ENCODE measurements at places on chromosomes 11 and 22.
A peak's percentile ranks its signal among the peaks of the same experiment; 100 is the strongest.

GRCh38 chr11:71491940-71492339, 35.1 kb upstream of the KRTAP5-7 start:
- no peak for DNase-seq

DNA sequence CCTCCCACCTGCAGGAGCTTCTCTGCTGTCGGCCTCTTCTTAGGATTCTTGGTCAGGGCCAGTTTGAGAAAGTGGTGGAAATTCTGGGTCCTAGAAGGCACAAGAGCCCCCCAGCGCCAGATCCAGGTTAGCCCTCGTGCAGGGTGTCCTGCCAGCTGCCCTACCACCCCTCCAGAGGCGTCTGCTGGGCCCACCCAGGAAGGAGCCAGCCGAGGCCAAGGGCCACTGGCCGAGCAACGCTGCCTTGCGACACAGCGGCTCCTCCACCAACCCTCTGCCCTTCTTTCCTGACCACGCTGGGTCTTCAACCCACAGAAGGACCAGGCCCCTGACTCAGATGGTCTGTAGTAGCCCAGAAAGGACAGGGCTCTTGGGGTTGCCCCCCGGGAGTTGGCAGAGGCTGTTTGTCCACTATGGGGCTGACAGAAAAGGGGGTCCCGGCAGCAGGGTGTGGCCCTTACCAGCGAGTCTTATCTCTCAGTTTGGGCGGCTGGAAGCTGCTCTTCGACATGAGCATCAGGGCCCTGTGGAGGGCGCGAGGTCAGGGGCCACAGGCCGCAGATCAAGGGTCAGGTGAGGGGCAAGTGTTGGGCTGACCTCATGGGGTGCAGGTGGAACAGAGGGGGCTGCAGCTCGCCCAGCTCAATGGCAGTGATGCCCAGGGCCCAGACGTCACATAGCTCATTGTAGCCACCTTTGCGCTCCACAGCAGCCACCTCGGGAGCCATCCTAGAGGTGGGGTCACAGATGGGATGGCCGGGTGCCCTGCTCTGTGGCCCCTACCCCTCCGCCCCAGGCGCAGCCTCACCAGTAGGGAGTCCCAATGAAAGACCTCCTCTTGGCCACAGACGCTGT, 2.5 kb downstream of the MAP4K2 start:
- DNase-seq, result no peak

DNA sequence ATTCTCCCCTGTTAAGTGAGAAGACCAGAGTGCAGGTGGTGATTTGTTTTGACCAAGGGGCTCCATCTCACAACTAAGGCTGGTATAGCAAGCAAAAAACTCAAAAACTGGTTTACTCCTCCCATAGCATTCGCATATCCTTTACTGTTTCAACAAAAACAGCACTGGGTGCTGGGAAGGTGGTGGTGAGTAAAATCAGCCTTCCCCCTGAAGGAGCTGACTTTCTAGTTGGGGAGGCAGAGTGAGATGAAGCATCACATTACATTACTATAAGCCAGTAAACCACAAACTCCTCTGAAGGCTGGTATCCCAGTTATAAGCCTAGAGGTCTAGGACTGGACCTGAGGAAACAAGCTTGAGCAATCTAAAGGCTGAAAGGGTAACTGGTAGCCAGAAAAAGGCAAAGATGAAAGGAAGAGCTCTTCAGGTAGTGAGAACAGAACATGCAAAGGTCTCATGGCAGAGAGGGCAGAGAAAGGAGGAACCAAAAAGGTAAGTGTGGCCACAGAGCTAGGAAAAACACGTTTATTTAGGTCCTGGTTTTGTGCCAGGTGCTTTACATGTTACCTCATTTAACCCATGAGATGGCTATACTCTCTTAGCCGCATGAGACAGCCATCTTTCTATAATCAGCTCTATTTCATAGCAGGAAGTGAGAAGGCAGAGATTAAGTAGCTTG, 22.3 kb downstream of the TMEM123 start:
- no peak for DNase-seq

GRCh38 chr11:27563201-27563600, 56.6 kb upstream of the LIN7C start:
- DNase-seq, result no peak

- no peak for DNase-seq
Measured at GRCh38 chr11:27095887-27096286, 55.3 kb downstream of the BBOX1 start.

- DNase-seq, result no peak
Measured at GRCh38 chr11:108817976-108818375, 153.1 kb downstream of the DDX10 start.

- no peak for DNase-seq
Measured at GRCh38 chr11:126339863-126340434, 15.5 kb upstream of the ST3GAL4 start.

DNA sequence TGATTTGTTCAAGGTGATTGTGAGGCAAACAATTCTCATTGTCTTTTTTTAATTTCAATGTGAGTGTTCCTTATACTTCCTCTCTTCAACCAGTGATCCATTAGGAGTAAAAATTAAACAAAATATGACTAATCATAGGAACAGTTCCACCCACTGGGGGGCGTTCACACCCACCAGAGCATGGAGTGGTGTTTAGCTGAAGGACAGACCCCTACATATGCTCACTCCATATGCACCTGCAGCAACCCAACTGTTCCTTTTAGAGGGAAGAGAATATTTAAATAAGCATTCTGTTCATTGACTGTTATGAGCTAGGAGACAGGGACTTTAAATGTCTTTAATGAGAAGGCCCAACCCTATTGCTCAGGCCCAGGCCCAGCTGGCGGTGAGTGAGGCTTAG, 78.7 kb upstream of the DRD2 start:
- peak; percentile 23 for DNase-seq

DNA sequence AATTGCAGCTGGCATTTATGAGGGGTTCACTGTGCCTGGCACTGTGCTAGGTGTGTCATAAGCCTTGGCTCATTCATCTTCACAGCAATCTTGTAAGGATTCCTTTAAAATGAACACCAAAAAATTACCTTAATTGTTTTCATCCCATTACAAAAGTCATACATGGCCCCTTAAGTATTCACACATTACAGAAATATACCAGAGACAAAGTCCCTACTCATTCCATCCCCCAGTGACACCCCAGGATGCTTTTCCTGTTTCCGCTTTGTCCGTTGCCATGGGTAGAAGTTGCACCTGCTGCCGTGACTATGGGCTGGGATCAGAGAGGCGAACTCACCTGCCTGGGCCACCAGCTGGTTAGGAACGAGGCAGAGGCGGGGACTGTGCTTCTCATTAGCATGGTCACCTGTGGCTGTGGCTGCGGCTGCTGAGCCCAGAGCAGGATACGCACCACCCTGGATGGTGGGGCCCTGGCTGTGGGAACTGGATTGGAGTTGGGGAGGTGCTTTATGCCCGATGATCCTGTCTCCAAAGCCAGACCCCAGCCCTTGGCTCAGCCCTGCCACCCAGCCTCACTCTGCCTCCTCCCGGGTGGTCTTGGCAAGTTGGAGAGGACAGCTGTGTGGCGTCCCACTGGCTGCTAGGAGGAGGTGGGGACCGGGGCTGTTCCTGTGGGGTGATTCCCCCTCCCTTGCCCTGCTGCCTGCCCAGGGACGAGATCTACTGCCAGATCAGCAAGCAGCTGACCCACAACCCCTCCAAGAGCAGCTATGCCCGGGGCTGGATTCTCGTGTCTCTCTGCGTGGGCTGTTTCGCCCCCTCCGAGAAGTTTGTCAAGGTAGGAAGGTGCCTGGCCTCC, 60.8 kb downstream of the MYO7A start:
- DNase-seq, result peak; percentile 64

- no peak for DNase-seq
Measured at GRCh38 chr11:104967534-104968354, 630 bp downstream of the CASP4 start.

- DNase-seq, result no peak
Measured at GRCh38 chr11:43895601-43896000, 15.0 kb downstream of the ALKBH3 start.

- DNase-seq, result peak; percentile 76
Measured at GRCh38 chr22:17164392-17165024, 5.4 kb upstream of the HDHD5 start.

GRCh38 chr22:30649430-30650007, 13.9 kb downstream of the SLC35E4 start:
- DNase-seq, result no peak

GRCh38 chr22:28120691-28121592, 201.9 kb upstream of the PITPNB start:
- DNase-seq, result no peak

DNA sequence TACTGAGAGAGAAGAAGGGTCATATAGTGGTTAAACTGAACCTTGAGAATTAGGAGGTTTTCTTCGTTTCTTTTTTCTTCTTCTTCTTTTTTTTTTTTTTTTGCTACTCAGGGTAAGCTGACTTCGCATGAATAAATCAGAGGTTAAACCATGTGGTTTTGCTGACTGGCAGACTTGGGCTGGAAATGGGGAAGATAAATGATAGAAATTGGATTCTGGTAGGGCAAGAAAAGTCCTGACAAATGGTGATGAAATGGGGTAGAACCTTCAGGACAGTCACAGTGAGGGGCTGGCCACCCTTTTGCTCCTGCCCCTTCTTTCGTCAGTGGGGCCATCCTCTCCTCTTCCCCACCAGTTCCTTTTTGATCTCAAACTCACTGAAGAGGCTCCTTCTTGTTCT, 1.6 kb upstream of the SWAP70 start:
- DNase-seq, result no peak

- peak; percentile 87 for DNase-seq
Measured at GRCh38 chr11:16987205-16987568, 27.0 kb downstream of the PLEKHA7 start.

DNA sequence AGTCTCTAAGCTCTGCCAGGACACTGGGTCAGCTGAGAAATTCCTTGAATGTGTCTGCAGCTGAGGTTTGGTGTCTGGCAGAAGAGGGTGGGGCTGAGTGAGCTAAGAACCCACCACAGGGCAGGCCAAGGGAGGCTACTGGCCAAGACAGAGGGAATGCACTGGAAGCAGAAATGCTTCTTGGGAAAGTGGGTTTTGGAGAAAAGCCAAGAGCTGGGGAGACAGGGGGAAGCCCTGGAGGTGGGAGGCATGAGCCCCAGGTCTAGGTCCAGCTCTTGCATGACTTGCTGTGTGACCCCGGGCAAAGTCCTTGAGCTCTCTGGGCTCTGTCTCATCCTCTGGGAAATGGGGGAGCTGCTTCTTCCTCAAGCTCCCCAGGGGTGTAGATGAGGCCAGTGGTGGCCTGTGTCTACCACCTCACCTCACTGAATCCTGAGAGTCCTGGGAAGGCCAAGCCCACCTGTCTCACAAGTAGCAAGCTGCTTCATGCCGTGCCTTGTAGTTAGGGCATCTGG, 2.3 kb downstream of the MMP11 start:
- DNase-seq, result no peak

DNA sequence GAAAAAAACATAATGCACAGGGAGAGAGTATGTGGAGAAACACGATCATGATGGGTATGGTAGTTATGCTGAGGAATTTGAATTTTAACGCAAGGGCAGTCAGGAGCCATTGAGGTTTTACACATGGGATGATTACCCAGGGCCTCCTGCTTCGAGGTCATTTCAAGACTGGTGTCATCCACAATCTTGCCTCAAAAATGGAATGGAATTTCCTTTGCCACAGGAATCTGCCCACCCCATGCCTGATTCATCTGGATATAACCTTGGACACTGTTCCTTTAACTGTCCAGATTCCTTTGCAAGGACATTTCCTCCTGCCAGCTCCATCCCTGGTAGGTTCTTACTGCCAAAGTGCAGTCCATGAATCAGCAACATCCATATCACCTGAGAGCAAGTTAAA, 655.9 kb upstream of the TENM4 start:
- DNase-seq, result no peak

- peak; percentile 84 for DNase-seq
Measured at GRCh38 chr22:36144886-36145541, 15.5 kb downstream of the APOL3 start.

DNA sequence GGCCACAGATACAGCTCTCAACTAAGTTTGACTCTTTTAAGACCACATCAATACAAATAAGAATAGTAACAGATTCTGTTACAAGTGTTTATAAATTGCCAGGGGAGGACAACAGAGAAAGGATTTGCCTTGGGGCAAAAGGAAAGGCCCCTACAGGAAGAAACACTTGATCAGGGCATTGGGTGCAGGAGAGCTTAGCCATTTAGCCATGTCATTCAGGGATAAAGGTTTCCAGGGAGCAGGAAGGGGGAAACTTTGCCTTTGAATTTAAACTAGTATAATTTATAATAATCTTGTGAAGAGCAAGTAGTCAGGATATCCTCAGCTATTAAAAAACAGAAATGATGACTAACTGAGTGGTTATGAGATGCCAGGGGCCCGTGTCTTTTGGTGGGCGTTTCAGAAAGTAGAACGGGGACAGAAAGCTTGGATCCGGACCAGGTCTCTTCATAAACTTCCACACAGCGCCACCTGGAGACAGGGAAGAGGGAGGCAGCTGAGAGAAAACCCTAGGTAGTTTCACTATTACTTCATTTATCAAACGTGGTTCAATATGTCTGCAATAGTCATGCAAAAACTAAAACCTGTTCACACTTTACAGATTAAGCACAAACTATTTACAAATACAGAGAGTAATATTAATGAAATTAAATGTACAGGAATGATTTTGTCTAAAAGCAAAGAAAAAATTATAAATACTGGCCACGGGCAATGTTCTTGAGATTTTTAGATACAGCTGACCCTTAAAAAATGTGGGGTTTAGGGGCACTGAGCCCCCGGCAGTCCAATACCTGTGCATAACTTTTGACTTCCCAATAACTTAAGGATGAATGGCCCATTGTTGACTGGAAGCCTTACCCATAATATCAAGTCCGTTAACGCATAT, 11.0 kb upstream of the SLC5A4 start:
- DNase-seq, result peak; percentile 89

DNA sequence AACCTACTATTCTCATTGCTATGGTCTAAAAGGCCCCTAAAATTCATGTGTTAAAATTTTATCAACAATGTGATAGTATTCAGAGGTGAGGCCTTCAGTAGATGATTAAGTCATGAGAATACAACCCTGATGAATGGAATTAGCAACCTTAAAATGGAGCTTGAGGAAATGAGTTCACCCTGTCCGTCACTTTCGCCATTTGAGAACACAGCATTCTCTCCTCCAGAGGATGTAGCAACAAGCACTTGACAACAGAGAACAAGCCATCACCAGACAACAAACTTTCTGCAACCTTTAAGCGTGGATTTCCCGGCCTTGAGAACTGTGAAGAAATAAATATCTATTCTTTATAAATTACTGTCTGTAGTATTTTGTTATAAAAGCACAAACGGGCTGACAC, 197.0 kb downstream of the SBF2 start:
- DNase-seq, result peak; percentile 9

All from GM23338 (cell line).